ENCODE measurements at places on chromosomes 5 and 9.

DNA sequence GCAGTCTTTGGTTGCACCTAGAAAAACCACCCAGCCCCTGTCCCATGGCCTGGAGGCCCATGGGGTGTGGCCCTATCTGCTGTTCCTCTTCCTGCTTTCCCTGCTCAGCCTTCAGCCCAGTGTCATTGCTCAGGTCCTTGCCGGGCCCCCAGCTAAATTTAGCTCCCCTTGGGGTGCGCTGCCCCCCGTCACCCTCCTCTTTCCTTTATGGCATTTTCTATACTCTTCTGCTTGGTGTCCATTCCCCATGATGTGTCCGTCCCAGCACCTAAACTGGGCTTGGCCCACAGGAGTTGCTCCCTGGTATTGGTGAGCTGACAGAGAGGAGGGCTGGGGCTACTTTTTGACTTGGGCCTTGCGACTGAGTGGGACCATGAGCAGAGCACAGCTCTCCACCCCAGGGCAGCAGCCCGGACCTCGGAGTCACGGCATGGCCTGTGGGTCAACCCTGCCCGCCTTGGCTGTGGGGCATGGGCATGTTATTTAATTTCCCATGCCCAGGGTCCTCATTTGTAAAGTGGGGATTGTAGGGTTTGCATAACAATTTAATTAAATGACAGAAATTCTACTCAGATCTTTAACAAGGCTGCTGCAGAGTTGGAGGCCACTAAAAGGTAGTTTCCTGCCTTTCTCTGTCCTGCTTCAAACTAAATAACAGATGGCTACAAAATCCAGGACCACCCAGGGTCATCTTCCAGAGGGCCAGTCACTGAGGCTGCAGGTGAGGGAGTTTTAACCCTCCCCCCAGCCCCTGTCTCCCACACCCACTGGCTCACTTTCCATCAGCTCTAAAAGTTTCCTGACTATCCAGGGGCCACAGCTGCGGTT is 98.2 kb downstream of the DAP start:
- DNase-seq = no peak

- DNase-seq = no peak
These were observed 26.9 kb downstream of the RAPGEF1 start for GRCh38 chr9:131713016-131713415.

- no peak for DNase-seq
These were observed 44.8 kb upstream of the BNC2 start for GRCh38 chr9:16915126-16915831.

GRCh38 chr5:112388739-112389138 is 30.3 kb downstream of the EPB41L4A start:
- no peak for DNase-seq

- no peak for DNase-seq
These were observed 185.6 kb downstream of the FBXL17 start for GRCh38 chr5:108196276-108196675.

GRCh38 chr5:62576570-62577170 is 1.9 kb upstream of the LRRC70 start:
- DNase-seq = no peak

DNA sequence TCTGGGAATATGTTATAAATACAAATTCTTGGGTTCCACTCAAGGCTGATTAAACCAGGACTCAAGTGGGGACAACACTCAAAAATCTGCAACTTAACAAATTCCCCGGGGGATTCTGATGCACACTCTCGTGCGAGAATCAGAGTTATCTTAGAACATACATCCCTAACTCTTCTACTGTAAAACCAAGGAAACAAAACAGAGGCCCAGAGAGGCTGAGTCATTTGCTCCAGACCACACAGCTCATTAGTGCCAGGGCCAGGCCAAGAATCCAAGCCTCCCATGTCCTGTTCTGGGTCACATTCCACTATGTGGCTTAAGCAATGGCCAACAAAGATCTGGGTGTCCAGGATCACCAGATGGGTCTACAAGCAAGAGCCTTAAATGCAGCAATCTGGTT is 166.0 kb downstream of the ADAMTS12 start:
- DNase-seq = no peak

GRCh38 chr5:55993013-55993412 is 1.8 kb downstream of the IL6ST start:
- peak; percentile 41 for DNase-seq

- DNase-seq = no peak
These were observed 362.8 kb downstream of the IRX1 start for GRCh38 chr5:3958389-3958788.

DNA sequence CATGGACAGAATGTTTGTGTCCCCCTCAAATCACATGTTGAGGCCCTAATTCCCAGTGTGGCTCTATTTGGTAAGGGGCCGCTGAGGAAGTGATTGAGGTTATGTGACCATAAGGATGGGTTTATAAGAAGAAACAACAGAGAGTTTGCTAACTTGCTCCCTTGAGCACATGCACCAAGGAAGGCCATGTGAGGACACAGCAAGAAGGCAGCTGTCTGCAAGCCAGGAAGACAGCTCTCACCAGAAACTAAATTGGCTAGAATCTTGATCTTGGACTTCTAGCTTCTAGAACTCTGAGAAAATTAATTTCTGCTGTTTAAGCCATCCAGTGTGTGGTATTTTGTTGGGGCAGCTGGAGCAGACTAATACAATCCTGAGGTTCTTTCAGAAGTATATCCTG is 35.2 kb upstream of the CDC42SE2 start:
- no peak for DNase-seq

- no peak for DNase-seq
These were observed 48.9 kb upstream of the TTC23L start for GRCh38 chr5:34790069-34790468.

GRCh38 chr5:68685863-68686262 is 408.0 kb upstream of the SLC30A5 start:
- DNase-seq = no peak

- peak; percentile 35 for DNase-seq
These were observed 425 bp downstream of the PTPA start for GRCh38 chr9:129111528-129112151.

DNA sequence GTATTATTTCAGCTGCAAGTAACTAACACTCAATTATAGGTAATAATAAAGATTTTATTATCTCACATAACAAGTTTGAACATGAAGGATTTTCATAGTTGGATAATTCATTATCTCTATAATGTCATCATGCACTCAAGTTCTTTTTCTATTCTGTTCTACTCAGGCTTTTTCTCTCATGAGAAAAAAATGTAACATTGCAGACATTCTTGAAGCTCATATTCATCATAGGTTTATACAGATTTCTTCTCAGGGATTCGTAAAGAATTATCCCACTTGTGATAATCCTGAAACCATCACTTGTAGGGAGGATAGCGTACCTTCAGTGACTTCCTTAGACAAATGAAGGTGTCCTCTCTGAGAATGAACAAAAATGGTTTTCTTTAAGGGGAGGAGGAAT is 150.3 kb downstream of the XRCC4 start:
- no peak for DNase-seq

DNA sequence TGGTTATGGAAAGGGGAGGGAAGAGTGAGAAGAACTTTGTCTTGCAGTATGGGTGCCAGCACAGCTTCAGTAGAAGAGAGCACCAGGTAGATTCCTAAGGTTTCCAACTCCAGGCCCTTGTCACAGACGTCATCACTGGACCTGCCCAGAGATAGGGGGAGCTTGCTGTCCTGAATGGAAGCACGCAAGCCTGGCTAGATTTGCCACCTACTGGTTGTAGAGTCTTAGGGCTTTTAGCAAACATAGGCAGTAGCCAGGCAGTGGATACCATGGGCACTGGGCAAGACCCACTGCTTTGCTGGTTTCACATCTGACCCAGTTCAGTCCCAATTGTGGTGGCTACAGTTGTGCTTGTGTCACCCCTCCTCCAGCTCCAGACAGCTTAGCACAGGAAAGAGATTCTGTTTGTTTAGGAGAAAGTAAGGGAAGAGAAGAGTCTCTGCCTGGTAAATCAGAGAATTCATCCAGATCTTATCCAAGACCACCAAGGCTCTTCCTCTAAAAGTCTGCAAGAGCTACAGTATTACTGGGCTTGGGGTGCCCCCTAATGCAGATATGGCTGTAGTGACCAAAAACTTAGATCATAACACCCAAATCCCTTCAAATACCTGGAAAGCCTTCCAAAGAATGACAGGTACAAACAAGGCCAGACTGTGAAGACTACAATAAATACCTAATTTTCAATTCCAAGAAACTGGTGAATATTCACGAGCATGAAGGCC is 158.9 kb downstream of the HINT1 start:
- DNase-seq = no peak

GRCh38 chr5:71836084-71836483 is 117.0 kb downstream of the CARTPT start:
- DNase-seq = no peak

DNA sequence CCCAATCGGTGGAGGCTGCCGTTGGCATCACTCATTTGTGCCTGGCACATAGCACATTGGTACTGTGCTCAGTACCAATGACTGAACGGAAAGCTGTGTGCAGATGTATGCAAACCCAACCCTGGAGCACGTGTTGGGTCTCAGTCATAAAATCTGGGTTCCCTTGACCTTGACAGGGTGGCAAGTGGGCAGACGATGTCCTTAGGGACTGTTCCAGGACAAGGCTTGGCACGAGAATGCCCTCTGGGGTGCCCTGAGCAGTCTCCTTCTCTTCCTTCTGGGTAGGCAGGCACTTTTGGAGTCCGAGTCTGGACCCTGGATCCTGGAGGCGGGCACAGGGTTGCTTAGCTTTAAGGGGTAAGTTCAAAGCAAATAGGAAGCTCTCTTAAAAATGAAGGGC is 75.8 kb downstream of the MACROH2A1 start:
- no peak for DNase-seq

GRCh38 chr9:99736291-99736690 is 85.4 kb upstream of the NR4A3 start:
- DNase-seq = no peak

DNA sequence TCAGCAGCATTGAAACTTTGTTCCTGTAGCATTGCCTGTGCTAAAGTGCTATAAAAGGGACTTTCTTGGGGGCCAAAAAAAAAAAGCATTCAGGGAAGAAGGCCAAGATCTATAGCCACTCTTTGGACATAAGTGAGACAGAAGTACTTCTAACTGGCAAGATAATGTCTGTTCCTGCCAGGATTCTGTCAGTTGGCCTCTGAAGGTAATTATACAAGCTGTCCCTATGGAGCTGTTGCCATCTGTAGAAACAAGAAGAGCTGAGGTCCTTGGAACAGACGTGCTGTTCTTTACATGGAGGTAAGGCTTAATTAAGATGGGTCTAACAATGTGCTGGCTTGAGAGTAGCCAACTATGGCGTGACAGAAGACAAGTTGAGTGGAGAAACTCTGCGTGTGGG is 9.7 kb downstream of the KIF20A start:
- DNase-seq = no peak

DNA sequence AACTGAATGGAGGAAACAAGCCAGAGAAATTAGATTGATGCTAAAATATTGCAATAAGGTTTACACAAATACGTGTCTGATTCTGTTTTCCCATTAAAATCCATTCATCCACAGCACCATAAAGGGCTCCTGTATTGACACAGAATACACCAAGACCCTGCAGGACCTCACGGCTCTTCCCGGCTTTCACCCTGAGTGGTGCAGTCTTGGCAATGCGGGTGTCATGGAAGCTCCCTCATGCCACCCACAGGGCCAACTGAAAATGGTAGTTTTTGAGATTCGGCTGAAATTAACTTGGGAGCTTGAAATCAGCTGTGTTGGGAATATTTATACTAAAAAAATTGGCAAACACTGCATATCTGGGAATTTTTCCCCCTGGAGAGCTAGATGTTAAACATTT is 17.3 kb upstream of the EXOC3 start:
- no peak for DNase-seq

DNA sequence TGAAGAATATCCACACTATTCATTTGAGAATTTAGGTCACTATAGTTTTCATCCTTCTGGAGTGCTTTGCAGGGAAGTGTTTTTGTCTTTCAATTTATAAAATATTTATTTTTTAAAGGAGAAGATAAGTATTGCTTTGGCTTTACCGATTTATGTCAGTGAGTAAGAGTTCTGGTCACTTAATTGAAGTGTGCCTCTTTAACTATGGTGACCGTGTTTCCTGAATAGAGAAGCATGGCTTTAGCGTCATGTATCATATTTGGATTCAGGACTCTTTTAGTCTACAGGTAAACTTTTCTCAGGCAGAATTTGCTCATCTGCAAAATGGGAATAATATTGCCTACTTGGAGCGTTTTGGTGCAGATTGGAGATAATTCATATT is 902 bp downstream of the BDP1 start:
- DNase-seq = peak; percentile 10

DNA sequence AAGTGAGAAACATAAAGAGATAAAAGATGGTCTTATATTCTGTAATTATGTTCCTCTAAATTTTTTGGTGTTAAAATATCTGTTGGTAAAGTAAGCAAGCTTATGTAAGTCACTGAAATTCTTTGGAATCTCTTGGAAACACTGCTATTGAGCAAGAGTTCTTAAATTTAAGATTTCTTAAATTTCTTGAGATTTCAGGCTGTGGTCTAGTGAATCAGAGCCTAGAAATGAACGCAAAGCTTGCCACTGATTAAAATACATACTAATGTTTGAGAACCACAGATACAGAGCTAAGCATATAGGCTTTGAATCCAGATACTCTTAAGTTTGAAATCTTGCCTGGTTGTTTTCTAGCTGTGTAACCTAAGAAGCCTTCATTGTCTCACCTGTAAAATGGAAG is 133.4 kb downstream of the TRPM3 start:
- no peak for DNase-seq

GRCh38 chr9:18745710-18746109 is 271.8 kb downstream of the ADAMTSL1 start:
- no peak for DNase-seq

GRCh38 chr9:78354989-78355388 is 58.1 kb downstream of the PSAT1 start:
- no peak for DNase-seq
